ENCODE measurements at places on chromosomes 16 and 17. TPM values are rescaled to one million over a fixed set of nuclear protein-coding genes. Genes with fewer than 3 reads are reported as not detected.
A peak's percentile ranks its signal among the peaks of the same experiment; 100 is the strongest.

The KCNG4 gene
- total RNA-seq = not detected

DNA sequence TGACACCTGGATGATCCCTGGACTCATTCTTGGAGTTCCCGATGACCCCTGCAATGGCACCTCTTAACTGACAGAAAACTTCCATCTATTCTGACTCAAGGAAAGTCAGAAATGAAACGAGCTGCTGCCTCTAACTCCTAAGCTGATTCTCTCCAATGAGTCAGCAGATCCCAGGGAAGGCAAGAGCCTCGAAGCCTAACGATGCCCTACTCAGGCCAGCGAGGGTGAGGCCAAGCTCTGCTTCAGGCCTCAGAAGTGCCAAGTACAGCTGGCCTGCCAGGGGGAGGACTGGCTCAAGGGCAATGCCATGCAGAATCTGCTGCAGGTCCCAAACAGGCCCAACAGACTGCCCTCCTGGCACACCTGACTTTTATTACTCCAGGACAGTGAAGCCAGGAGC, 36.3 kb downstream of the PLXDC1 start:
- no peak for DNase-seq
- H3K4me3 ChIP-seq = no peak overlapping the region
- no peaks in the 10 kb centered on the region for H3K27me3 ChIP-seq
- H3K4me1 ChIP-seq = no peaks in the 10 kb centered on the region

- peak within 1 kb of the TSS; percentile 98 for H3K27ac ChIP-seq
- no peaks in the 10 kb centered on the region for H3K36me3 ChIP-seq
- H3K27me3 ChIP-seq = no peaks in the 10 kb centered on the region
- DNase-seq = peak; percentile 93
- H3K4me3 ChIP-seq = peak within 1 kb of the TSS; percentile 97
- no peaks in the 10 kb centered on the region for H3K4me1 ChIP-seq
Measured at GRCh38 chr17:57255776-57256681, at the start of gene MSI2. TSS of gene MSI2 (plus strand) at chr17:57256523. CDS start at chr17:57256743, 220 bp downstream.

DNA sequence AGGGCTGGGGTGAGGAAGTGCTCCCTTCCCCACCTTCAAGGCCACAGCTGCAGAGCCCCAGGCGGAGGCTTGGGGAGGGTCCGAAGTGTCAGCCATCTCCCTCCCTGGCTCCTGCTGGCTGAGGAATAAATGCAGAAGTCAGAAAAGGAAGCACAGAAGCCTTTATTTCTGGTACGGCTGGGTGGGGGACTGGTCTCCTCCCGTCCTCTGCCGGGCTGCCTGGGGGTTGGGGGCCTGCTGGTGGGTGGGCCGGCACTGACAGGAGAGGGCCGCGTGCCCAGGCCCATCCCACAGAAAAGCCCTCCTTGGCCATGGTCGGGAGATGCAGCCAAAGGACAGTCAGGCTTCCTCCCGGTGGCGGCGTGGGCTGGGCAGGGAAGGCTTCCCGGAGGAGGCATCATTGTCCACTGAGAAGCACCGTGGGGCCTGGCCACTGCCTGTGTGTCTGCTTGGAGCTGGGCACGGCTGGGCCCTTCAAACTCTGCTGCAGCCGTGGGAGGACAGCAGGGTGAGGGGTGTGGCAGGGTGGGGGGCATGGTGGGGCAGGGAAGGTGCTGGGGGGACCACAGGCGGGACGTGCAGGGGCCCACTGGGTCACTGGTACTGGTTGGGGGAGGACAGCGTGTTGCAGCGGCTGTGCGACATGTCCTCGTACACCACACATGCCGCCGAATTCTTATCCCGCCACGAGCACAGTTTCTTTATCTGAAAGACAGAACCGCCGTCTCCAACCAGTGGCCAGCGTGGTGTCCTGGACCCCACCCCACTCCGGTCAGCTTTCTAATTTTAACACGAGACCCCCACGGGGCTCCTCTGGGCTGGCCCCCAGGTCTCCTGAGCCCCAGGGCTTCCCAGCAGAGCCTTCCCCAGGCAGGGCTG, 2.4 kb downstream of the CD7 start:
- H3K27ac ChIP-seq = no peak overlapping the region
- peaks cover 6% of the 10 kb centered on the region for H3K27me3 ChIP-seq
- H3K36me3 ChIP-seq = no peaks in the 10 kb centered on the region

All from right atrium auricular region (tissue), 2 donors.